ENCODE measurements at places on chromosomes 12 and 14.

DNA sequence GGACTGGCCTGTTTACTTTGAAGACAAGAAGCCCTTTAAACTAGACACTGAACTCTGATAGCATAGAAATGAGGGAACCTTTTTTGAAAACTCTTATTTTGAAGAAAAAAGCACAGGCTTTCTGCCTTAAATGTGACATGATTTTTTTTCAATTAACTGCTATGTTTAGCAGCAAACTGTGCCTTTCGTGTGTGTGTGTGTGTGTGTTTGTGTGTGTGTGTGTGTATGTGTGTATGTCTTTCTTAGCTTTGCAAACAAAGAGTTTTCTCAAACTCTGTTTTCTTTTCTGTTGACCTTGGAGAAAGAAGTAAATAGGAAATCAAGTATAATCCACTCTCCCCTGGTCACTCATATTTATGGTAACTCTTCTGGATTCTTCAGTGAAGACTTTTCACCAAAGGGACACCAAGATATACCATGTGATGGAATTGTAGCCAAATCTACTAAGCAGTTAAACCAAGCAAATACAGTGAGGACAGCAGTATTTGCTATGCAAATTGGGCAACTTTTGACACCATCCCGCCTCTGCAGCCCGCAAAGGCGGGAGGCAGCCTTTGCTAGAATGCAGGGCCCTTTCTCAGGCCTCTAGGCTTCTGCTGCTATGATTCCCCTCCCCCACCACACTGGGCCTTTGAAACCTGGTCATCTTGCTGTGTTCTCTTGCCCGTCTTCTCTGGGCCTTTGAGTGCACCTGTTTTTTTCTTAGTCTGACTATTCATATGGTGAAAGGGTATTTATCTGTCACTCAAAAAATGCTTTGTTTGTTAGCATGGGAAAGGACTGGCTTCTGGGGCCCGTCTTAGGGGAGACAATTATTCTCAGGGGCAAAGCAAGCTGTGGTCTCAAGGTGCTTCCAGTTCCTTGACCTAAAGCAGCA, 107.9 kb downstream of the MYRFL start:
- DNase-seq: peak; percentile 86

- peak; percentile 71 for DNase-seq
These were observed 21.2 kb downstream of the TDG start for GRCh38 chr12:103986829-103987228.

DNA sequence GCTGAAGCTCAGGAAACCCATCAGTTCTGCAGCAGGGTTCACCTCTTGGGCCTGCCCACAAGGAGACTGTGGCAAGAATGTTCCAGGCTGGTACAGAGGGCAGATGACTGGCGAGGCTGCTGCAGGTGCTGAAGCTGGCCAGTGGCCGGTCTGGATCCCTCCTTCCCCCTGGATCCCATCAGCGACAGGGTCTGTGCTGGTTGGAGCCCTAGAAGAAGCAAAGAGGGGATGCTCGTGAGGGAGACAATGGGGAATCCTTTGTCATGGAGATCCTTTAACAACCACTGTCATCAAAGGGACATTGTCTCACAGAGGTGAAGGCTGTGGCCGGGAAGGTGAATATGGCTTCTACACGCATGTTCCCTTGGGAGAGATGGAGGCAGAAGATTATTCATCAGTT, 211.4 kb upstream of the TMEM132C start:
- no peak for DNase-seq

- DNase-seq: peak; percentile 55
These were observed 34.8 kb downstream of the TMCC3 start for GRCh38 chr12:94615260-94616181.

DNA sequence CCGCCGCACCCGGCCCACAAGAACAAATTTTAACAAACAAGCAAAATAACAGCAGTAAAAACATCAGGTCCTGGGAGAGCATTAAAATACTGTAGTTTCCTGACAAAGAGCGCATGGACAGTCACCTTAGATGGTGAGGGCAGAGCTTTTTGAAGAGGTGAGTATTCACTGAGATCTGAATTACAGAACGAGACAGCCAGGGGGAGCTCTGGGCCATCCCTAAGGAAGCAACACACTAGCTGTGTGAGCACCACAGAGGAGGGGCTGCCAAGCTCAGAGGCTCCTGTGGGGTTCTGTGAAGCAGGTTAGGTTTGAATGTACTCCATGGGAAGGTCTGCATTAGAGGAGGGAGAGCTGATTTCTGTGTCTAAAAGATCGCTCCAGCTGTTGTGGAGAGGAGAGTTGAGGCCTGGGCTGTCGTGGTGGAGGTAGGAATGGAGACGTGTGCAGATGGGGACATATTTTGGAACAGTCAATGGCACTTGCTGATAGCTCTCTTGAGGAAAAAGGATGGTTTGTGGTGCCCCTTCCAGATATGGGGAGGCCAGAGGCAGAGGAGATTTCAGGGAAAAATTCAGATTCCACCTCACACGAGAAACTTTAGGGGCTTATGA, 72.9 kb downstream of the TRAFD1 start:
- peak; percentile 89 for DNase-seq

GRCh38 chr14:94282991-94283723, 9.9 kb downstream of the SERPINA10 start:
- DNase-seq: no peak

DNA sequence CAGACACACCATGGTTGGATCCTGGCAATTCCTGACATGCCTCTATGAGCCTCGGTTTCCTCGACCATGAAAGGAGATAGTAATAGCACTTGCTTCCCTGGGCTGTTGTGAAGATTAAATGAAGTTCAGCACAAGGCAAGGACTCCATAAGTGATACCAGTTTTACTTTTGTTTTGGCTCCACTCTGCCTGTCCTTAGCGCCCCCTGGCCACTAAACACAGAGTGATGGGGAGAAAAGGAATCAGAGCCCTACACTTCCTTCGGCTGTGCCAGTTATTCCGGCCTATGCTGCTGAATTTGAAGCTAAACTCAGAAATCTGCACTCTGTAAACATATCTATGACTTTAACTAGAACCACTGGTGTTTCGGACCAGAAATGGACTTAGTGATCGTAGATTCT, 173.8 kb downstream of the C12orf75 start:
- DNase-seq: peak; percentile 30

DNA sequence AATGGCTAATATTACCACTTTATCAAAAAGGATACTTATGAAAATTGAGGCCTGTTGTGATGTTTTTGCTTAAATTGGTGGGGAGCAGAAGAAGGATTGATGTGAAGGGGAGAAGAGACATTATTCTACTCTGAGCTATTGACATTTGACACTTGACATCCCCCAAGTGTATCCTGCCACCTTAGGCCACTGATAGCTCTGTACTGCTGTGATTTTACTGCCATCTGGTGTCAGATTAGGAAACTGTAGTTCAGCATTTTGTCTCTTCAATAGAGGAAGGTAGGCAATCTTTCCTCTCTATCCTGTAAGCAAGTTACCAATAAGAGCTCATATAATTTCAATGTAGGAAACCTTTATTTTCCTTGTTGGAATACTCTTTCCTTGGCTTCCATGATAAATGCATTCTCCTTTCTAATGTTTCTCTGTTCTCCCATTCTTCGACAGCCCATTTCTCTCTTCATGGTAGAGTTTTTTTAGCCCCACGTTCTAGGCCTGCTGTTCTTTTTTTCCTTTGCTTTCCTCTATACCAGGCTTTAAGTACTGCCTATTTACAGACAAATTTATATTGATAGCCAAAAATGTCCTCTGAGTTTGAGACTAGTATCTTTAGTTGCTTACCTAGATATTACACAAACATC, 46.3 kb downstream of the PPHLN1 start:
- DNase-seq: peak; percentile 83

DNA sequence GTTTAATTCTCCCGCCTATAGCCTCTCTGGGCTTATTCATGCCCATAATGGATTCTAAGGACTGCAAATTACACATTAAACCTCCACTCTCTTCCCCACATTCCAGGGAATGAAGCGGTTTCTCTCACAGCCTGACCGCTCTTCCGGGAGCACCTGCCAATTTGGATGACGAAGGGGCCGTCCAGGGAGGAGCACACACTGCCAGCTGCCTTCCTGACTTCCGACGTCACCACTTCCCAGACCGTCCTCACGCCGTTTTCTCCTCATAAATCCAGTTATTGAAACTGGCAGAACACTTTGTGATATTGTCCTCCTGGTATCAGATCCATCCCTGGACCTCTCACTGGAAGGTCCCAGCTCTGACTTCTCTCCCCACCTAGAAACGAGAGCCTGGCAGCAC, 87.6 kb downstream of the GCH1 start:
- no peak for DNase-seq

GRCh38 chr14:26621364-26621763, 23.5 kb upstream of the NOVA1 start:
- no peak for DNase-seq

Measured in mesendoderm (in vitro differentiated cells).